Stimulated activated naive CD4-positive, alpha-beta T cell treated with Interleukin-2 at 50 U/mL for 16 hours (primary cell): ENCODE measurements at places on chromosomes 12 and 14.
A peak's percentile ranks its signal among the peaks of the same experiment; 100 is the strongest.

DNA sequence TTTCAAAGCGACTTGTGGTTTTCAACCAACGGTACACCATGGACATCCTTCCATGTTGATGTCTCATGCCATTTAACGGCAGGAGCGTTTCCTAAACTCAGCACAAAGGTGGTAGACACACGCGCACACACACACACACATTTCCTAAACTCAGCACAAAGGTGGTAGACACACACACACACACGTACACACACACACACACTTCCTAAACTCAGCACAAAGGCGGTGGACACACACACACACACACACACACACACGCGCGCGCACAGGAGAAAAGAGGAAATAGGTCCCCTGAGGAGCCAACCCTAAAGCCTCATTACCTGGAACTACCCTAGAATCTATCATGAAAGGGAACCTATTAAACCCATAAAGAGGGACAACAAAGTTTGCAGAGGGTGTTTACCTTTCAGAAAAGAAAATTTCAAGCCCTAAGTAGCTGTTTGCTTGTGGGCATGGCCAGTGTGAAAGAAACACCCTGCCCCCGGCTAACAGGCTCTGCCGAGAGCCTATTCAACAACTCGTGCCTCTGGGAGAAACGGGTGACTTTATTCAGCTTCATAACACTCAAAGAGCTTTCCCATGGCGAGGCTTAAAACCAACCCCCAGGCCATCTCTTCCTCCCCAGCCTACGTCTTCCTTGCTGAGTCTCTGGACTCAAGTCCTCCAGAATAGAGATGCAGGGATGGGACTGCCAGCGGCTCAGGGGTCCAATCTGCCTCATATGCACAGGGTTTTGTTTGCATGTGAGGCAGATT lies 31.8 kb downstream of the SLC8B1 start:
- no peak for DNase-seq

DNA sequence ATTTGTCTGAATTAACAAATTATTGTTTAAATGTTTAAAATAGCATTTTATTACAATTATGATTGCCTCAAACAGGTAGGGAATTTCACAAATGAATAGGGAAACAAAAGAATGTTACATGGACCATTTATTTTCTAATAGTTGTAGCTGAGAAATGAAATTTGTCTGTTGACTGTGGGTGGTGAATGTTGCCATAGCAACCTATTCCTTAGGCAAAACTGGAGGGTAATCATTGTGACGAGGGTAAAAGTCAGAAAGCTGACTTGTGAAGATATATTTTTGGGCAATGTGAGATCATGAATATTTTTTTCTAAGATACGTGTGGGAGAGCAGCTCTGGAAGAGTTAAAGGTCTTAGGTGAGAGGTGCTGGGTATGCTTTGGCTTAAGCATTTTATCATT lies 24.2 kb upstream of the CLEC14A start:
- DNase-seq, result no peak

DNA sequence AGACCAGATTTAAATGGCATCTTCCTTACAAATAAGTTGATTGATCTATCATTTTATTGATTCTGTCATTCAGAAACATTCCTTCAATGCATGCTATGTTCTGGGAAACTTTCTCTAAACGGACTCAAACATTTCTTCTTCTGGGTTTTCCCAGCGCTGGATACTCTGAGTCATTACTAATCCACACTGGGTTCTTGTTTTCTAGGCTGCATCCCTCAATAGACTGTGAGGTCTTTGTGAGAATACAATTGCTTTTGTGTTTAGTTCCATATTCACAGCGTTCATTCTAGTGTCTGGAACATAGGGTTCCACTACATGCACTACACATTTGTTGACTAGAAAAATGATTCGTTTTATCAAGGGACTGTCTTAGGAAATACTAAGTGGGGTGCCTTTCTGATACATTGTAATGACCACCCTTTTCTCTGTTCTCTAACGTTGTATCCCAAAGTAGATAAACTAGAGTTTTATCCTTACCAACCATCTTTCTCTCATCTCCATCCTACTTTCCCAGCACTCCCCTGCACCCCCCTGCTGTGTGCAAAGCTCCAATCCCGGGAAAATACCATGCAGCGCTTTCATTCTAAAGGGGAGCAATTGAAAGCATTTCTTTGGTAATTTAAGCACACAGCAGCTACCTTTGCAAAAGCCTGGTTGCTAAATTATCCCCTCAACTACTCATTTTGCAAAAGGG lies 878.7 kb downstream of the DIO2 start:
- no peak for DNase-seq

- DNase-seq, result no peak
Measured at GRCh38 chr12:81450920-81451739, 308.0 kb downstream of the PPFIA2 start.

- no peak for DNase-seq
Measured at GRCh38 chr12:129594098-129594497, 309.7 kb downstream of the TMEM132D start.

GRCh38 chr12:76786986-76787385 lies 23.1 kb downstream of the ZDHHC17 start:
- no peak for DNase-seq

- DNase-seq, result no peak
Measured at GRCh38 chr14:102079700-102079979, 7.2 kb downstream of the HSP90AA1 start.

DNA sequence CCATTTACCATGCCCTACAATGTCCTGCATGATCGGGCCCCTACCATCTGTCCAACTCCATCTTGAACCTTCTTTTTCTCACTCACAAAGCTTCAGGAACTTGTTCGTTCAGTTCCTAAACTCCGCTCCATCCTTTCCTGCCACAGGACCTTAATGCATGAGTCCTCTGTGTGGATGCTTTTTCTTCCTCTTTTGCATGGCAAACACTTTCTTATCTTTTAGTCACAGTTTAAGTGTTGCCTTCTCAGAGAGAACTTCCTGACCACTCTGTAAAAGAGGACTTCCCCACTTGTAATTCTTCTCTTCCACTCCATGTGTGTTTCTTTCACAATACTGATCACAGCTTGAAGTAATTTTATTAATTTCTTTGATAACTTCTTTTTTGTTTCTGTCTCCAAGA lies 54.4 kb upstream of the ETV6 start:
- no peak for DNase-seq

- DNase-seq, result no peak
Measured at GRCh38 chr12:64256166-64256800, 34.2 kb upstream of the KICS2 start.

GRCh38 chr12:10636611-10637010 lies 23.2 kb upstream of the MAGOHB start:
- DNase-seq, result no peak

DNA sequence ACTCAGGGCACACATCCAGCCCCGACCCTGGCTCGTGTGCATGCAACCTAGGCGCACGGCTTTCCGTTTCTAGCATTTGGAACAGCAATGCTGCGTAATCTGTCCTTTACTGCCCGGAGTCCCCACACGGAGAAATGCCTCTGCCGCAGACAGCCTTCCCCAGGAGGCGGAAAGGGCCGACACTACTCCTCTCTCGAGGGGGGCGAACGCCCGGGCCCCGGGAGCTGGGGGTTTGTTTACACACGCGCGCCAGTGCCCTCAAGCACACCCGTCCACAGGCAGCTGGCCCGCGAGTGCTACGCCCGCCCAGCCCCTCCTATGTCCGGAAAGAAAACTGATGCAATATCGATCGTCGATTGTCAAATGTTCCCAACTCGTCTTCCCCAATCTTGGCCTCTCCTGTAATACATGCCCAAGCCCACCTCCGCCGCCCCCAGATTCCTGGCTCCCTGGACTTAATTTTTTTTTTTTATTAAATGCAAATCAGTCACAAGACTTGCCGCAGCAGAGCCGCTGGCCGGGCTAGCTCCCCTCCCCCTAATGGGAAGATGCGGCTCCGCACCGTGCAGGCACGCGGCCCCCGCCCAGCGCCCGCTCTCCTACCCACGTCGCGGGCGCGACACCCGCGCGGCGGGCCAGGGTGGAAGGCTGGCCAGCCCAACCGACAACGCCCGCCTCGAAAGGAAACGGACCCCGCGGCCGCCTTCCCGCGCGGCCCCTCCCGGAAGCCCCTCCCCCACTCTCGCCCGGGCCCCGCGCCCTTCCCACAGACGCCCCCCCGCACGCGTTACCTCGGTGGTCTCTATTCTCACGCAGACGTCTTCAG lies 642 bp downstream of the SLC38A2 start:
- peak; percentile 63 for DNase-seq

DNA sequence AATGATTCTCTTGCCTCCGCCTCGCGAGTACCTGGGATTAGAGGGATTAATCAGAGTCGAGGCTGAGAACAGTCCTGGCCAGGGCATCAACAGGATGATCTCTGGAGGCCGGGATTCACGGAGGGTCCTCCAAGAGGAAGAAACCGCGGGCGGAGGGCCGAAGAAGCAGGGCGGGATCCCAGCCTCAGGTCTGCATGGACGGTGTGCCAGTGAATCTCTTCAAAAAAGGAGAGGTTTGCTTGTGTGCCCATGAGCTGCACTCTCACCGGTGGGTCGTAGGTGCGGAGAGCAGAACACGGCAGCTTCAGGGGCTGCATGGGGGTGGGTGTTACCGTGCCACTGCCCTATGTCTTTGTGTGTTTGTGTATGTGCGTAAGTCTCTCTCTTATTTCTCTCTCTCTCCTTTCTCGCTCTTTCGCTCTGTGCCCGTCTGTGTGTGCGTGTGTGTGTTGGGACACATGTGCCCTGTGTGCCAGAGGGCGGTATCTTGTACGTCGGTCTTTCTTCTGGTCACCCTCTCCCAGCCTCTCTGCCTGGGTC lies 768.2 kb upstream of the ALG10B start:
- DNase-seq, result no peak

- no peak for DNase-seq
Measured at GRCh38 chr14:50260511-50260910, 29.1 kb upstream of the SOS2 start.

DNA sequence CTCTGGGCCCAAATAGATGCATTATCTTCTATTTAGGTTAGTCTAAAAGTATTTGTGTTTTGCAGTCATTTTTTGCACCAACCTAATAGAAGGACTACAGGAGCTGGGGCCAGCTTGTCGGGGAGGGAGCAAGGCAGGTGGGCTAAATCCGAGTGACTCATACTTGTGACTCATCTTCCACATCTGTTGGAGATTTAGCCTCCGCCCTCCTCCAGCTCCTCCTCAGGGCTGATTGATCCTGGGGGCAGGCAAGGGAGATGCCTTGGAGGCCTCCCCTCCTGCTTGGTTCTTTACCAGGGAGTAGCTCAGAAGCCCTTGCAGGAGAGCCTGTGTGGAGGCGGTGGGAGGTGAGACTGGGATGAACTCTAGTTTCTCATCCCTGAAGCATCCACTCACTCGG lies 27.9 kb downstream of the RHOF start:
- no peak for DNase-seq

DNA sequence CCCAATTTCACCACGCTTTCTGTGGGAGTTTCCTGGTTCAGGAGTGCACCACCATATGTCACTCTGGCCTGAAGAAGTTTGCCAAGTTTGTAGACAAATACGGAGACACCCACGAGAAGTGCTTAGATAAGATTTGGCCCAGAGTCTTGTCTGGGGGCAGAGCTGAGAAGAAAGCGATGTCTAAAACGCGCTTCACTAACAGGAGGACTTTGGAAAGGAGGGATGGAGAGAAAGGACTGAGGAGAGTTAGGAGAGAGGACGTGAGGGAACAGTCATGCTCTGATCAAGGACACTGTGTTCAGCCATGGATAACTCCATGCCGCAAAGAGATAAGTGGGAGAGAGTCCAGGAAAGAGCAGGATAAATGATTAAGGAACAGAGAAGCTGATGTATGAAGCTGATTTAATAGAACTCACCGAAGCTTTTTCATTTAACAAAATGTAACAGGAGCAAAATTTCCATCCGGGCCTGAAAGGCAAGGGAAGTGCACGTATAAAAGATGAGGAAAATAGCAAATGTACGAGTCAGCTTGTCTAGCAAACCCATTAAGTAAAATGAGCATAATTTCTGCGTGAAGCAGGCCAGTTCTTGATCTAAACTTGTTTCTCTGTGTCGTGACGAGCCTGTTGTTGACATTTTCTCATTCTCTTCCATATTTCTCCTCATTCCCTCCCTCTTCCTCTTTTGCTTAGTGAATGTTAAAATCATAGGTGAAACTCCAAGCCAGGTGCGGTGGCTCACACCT lies 23.4 kb upstream of the MAP3K9 start:
- no peak for DNase-seq

- no peak for DNase-seq
Measured at GRCh38 chr12:90970471-90970870, 15.5 kb upstream of the CCER1 start.

GRCh38 chr14:102472791-102473150 lies 36.8 kb downstream of the ANKRD9 start:
- DNase-seq, result no peak

DNA sequence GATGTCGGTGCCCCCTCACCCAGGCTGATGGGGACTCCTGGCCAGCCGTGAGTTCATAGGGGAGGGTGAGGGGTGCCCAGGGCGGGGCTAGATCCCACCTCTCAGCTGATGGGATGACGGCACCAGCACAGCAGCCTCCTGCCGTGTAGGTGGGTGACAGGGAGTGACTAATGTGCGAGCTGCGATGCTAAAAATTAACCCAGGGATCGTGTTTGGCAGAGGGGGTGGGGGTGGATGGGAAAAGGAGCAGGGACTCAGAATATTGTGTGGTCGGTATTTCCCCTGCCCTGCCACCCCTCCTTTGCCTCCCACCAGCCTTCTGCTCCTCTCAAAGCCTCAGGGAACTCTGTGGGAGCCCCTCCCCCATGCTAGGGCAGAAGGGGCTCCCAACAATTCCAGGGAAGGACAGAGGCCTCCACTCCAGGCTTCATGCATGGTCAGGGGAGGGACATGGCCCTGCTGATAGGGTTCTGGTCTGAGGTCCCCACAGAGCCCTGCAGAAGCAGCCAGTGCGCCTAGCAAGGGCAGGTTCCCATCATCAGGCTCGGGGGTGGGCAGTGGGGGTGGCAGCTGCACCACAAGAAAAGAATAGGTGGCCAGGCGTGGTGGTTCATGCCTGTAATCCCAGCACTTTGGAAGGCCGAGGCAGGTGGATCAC lies 12.5 kb downstream of the TAMALIN start:
- DNase-seq, result no peak

- DNase-seq, result no peak
Measured at GRCh38 chr12:25687226-25687625, 134.1 kb upstream of the LMNTD1 start.

- DNase-seq, result no peak
Measured at GRCh38 chr14:30876692-30877091, 2.3 kb downstream of the COCH start.

- DNase-seq, result no peak
Measured at GRCh38 chr14:98580131-98580678, 691.8 kb downstream of the BCL11B start.

GRCh38 chr12:67986632-67987031 lies 2.6 kb upstream of the IFNG-AS1 start:
- no peak for DNase-seq

- no peak for DNase-seq
Measured at GRCh38 chr12:84413656-84414055, 498.9 kb downstream of the SLC6A15 start.
